ENCODE measurements at places on chromosomes 16 and 17.

DNA sequence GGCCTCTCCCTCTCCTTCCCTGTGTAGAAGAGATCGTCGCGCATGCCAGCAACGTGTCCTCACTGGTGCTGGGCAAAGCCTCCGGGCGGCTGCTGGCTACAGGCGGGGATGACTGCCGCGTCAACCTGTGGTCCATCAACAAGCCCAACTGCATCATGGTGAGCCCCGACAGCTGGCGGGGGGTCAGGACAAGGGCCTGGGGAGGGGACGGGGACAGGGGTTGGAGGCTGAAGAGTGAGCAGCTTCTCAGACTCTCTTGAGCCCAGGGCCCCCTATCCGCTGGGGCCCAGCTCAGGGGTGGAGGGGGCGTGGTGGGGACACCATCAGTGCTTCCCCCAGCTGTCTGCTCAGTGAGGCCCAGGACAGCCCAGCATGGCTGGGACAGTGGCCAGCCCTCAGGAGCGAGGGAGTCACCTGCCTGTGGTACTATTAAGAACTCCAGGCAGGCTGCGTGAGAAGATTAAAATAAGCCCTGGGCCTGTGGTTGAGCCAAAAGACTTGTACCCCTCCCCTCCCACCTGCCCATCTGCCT is 6.2 kb downstream of the KATNB1 start:
- DNase-seq, result no peak

- peak; percentile 11 for DNase-seq
These were observed 47.2 kb upstream of the RASL10B start for GRCh38 chr17:35684055-35684802.

- DNase-seq, result no peak
These were observed 13.9 kb downstream of the SARM1 start for GRCh38 chr17:28385406-28385805.

GRCh38 chr17:10792151-10792550 is 11.7 kb downstream of the TMEM238L start:
- no peak for DNase-seq

DNA sequence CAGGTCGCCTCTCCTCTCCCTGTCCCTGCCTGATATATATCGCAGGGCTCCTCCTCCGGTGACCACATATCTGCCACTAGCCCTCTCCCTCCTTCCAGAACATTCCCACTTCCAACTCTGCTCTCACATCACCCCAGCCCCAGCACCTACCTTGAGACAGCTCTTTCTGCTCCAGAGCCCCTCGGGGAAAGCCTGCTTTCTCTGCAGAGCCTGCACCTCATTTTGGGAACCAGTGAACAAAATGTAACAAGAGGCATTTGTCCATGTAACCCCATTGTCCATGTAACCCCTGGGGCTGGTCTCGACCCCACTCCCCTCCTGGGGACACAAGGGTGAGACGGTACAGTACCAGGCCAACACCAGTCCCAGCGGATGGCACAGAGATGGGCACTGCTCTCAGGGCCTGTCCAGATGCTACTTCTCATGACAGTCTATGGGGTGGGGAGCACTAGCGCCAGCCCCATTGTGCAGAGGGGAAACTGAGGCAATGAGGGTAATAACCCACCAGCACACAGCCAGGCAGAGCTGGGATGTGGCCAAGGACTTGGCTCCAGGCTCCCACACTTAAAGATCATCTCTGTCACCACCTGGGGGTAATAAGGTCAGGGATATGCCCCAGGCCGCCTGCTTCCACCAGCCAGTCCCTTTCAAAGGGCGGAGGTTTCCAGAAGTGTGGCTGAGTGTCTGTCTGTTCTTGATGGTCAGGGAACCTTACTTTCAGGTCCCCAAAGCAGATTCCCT is 42.9 kb downstream of the TBC1D16 start:
- DNase-seq, result no peak

DNA sequence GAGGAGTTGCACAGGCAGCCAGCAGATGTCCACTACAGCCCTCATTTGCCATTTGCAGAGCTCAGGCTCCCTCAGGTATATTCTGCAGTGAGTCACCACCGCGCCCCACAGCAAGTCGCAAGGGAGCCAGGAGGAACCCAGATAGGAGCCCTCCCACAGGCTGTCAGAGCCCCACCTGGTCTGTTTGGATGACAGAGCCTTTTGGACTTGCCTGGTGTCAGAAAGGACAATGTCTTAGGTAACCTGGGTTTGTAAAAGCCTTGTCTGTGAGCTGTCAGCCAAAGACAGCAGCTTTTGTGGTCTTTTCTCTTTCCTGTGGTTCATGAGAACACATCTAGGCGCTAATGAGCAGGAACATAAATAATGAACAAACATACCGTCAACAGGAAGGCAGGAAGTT is 70.9 kb downstream of the GNAO1 start:
- DNase-seq, result no peak

DNA sequence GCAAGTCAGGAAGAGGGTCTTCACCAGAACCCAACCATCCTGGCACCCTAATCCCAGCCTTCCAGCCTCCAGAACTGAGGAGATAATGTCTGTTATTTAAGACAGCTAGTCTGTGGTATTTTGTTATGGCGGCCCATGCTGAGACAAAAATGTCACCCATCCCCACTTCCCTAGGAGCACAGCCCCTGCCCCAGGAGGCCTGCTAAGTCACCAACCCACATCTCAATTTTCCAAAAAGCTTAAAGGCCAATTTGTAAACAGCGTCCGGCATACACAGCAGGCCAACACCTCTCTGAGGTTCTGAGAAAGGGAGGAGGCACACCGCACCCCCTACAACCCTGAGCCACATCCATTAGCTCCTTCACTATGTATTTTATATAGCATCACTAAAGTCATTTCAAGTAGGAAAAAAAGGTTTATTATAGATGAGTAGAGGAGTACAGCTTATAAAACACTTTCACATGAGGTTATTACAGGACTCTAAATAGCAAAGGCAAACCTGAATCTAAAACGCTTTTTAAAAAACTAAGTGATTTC is 6.9 kb downstream of the TMEM170A start:
- no peak for DNase-seq

GRCh38 chr17:12599186-12599920 is 66.3 kb upstream of the MYOCD start:
- DNase-seq, result peak; percentile 27

DNA sequence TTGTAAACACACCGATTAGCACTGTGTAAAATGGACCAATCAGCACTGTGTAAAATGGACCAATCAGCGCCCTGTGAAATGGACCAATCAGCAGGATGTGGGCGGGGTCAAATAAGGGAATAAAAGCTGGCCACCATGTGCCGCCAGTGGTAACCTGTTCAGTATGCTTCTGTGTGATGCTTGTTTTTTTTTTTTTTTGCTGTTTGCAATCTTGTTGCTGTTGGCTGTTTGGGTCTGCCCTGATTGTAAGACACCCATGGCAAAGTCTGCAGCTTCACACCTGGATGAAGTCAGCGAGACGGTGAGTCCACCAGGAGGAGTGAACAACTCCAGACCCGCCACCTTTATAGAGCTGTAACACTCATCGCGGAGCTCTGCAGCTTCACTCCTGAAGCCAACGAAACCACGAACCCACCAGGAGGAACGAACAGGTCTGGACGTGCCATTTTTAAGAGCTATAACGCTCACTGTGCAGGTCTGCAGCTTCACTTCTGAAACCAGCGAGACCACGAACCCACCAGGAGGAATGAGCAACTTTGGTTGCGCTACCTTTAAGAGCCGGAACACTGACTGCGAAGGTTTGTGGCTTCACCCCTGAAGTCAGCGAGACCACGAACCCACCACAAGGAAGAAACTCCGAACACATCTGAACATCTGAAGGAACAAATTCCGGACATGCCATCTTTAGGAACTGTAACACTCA is 85.0 kb upstream of the MED9 start:
- DNase-seq, result no peak

DNA sequence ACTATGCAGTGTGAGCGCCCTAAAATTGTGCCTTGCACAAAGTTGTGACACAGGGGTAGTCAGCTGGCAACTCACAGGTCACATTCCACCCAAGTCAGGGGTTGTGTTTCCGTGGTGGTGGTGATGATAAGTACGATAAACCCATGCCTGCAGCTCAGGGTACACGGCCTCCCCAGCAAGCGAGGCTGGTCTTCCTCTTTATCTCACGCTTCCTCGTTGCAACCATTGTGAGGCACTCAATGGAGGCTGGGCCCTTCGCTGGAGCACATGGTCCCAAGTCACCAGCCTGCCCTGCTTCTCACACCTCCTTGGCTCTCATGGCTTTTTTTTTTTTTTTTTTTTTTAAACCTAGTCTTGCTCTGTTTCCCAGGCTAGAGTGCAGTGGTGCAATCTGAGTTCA is 307.5 kb downstream of the CPPED1 start:
- no peak for DNase-seq

- peak; percentile 4 for DNase-seq
These were observed 16.6 kb upstream of the G6PC1 start for GRCh38 chr17:42883802-42884558.

DNA sequence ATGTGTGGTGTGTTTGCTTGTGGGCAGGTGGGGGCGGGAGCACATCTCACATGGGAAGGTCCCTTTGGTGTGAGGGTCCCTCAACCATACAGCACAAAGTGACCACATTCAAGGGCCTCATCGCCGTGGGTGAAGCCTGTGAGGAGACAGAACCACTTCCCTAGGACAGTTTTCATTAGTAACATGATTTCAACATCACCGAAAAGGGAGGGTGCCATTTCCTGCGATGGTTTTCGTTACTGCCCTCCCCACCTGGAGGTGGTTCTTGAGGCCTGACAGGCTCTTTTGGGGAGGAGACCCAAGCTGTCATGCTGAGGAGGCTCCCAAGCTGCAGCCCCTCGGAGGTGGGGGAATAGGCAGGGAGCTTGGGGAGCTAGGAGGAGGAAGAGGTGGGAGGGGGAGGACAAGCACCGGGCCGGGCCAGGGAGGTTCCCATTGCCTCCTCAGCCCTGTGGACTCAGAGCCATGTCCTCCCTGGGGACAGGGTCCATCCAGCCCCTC is 9.5 kb downstream of the CD300LB start:
- no peak for DNase-seq
